ENCODE measurements at places on chromosomes 2 and 18.

GRCh38 chr2:240913810-240914644 lies 7.9 kb downstream of the CROCC2 start:
- DNase-seq: peak; percentile 64
- H3K27me3 ChIP-seq: peaks cover 5% of the 10 kb centered on the region
- no peaks in the 10 kb centered on the region for H3K4me1 ChIP-seq

DNA sequence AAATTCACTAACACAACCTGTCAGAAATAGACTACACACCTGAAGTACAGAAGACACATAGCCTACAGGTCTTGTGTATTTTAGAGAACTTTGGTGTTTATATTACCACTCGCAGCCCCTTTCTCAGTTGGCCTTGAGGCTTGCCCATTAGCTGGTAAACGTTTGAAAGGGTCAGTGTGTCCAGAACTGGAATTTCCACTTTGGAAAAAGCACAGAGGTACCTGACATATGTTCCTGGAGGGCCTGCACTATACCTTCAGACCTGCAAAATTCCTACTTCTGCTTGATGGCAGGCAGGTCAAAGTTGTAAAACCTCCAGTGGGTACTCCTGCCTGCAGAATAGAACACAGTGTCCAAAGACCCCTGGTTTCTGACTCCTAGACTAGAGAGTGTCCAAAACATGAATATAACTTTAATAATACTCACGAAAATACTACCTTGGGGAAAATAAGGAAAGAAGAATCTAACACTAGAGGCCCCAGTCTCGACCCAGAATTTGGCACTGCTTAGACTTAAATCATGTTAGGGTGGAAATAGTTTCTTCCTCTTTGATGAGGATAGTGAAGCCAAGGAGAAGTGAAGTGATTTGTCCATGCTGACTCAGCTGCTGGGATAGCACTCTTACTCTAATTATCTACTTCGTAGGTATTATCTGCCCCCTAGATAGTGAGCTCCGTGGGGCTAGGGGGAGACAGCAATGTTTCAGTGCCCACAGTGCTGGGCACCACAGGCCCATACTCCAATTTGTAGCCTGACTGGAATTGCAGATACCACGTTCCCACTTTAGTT lies 2.8 kb downstream of the KCTD1 start:
- no peak overlapping the region for H3K4me3 ChIP-seq
- peaks cover 8% of the 10 kb centered on the region for H3K36me3 ChIP-seq
- DNase-seq: no peak
- H3K27me3 ChIP-seq: peaks cover 12% of the 10 kb centered on the region
- no peak overlapping the region for H3K27ac ChIP-seq

DNA sequence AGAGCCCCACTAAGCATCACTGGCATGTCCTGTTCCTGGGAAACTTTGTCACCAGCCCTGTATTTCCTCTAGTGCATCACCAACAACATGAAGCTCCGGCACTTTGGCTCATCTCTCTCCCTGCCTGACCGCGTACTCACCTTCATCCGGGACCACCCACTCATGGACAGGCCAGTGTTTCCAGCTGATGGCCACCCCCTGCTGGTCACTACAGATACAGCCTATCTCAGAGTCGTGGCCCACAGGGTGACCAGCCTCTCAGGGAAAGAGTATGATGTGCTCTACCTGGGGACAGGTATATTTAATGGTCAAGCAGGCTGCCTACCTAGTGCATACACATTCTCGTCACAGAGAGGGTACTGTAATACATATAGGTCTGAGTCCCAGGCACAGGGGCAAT lies 21.0 kb downstream of the SEMA4F start:
- no peaks in the 10 kb centered on the region for H3K4me1 ChIP-seq
- H3K27me3 ChIP-seq: no peaks in the 10 kb centered on the region
- H3K36me3 ChIP-seq: peaks cover 9% of the 10 kb centered on the region
- no peak for DNase-seq

GRCh38 chr2:162676515-162676914 lies 162.1 kb downstream of the KCNH7 start:
- H3K27me3 ChIP-seq: no peaks in the 10 kb centered on the region
- no peaks in the 10 kb centered on the region for H3K4me1 ChIP-seq
- no peak overlapping the region for H3K4me3 ChIP-seq
- H3K27ac ChIP-seq: no peak overlapping the region

GRCh38 chr18:49071778-49072177 lies 121.0 kb upstream of the SMAD7 start:
- H3K36me3 ChIP-seq: peaks cover 2% of the 10 kb centered on the region
- H3K4me3 ChIP-seq: no peak overlapping the region
- H3K4me1 ChIP-seq: peaks cover 4% of the 10 kb centered on the region
- DNase-seq: no peak
- H3K27ac ChIP-seq: no peak overlapping the region
- no peaks in the 10 kb centered on the region for H3K27me3 ChIP-seq

All from activated CD4-positive, alpha-beta memory T cell treated with anti-CD3 and anti-CD28 coated beads, Interleukin-2, amount 10 ng/mL, durations not matched to agents 7 days and 5 days (primary cell).